ENCODE measurements at places on chromosomes 4 and X.
A peak's percentile ranks its signal among the peaks of the same experiment; 100 is the strongest.

DNA sequence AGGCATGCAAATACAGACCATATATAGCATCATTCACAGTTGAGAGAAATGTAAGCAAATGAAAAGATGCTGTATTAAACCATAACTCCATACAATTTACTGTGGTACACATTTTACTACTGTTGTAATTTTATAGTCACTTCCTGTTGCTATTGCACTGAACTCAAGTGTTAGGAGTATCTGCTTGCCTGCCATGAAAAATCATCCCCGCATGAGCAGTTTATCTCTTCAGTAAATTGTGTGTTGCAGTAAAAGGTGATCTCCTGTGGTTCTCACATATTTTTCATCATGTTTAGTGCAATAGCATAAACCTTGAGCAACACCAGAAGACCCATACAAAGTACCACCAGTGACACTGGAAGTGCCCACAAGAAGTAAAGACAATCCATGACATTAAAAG, 1153.4 kb downstream of the FAT4 start:
- no peak for DNase-seq
- H3K36me3 ChIP-seq, result no peaks in the 10 kb centered on the region
- H3K4me1 ChIP-seq, result no peaks in the 10 kb centered on the region
- no peak overlapping the region for H3K27ac ChIP-seq

DNA sequence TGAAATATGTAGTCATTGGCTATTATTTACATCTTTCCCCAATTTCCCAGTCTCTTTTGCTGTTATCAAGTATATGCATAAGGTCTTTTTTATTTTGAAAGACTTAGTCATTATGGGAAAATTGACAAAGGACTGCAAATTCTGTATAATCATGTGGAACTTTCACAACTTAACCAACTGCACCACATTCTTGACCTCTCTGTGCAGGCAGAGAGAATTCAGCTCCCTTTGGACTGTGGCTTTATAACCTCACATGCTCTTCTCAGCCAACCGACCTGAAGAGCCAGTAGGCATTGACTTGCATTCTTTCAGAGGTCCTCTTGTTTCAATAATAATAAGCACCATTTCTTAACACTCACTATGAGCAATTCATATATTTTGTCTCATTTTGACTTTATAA, 66.9 kb downstream of the ANXA3 start:
- DNase-seq, result peak; percentile 11
- no peaks in the 10 kb centered on the region for H3K27me3 ChIP-seq
- H3K27ac ChIP-seq, result no peak overlapping the region
- H3K36me3 ChIP-seq, result no peaks in the 10 kb centered on the region

- no peaks in the 10 kb centered on the region for H3K4me1 ChIP-seq
- no peak overlapping the region for H3K27ac ChIP-seq
- DNase-seq, result no peak
- H3K4me3 ChIP-seq, result no peak overlapping the region
- no peaks in the 10 kb centered on the region for H3K36me3 ChIP-seq
- H3K27me3 ChIP-seq, result no peaks in the 10 kb centered on the region
These were observed 460.9 kb upstream of the FAT1 start for GRCh38 chr4:187184508-187184907.

DNA sequence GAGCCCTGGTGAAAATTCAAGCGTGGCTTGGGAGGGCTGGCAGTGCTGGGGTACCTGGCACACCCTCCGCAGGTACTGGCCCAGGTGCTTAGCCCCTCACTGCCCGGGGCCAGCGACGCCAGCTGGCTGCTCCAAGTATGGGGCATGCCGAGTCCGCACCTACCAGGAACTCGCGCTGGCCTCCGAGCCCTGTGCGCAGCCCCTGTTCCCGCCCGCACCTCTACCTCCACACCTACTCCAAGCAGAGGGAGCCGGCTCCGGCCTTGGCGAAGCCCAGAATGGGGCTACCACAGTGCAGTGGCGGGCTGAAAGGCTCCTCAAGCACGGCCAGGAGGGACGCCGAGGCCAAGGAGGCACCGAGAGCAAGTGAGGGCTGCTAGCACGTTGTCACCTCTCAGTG, 14.9 kb upstream of the DHX15 start:
- 0 out of 2 replicates have a peak, but pooled peaks cover 4% of the 10 kb centered on the region for H3K27me3 ChIP-seq
- H3K36me3 ChIP-seq, result no peaks in the 10 kb centered on the region
- DNase-seq, result no peak
- H3K4me3 ChIP-seq, result no peak overlapping the region
- no peaks in the 10 kb centered on the region for H3K4me1 ChIP-seq

GRCh38 chr4:31246856-31247255, 526.7 kb downstream of the PCDH7 start:
- no peaks in the 10 kb centered on the region for H3K27me3 ChIP-seq
- no peaks in the 10 kb centered on the region for H3K4me1 ChIP-seq
- no peaks in the 10 kb centered on the region for H3K36me3 ChIP-seq
- H3K27ac ChIP-seq, result no peak overlapping the region

GRCh38 chr4:70426789-70427188, 29.0 kb downstream of the OPRPN start:
- no peak overlapping the region for H3K27ac ChIP-seq
- no peak for DNase-seq
- H3K27me3 ChIP-seq, result no peaks in the 10 kb centered on the region
- no peaks in the 10 kb centered on the region for H3K36me3 ChIP-seq
- H3K4me1 ChIP-seq, result no peaks in the 10 kb centered on the region
- H3K4me3 ChIP-seq, result no peak overlapping the region

- 0 out of 2 replicates have a peak, but pooled peaks cover 12% of the 10 kb centered on the region for H3K27me3 ChIP-seq
- H3K4me1 ChIP-seq, result no peaks in the 10 kb centered on the region
- H3K27ac ChIP-seq, result no peak overlapping the region
- no peak for DNase-seq
These were observed 37.0 kb upstream of the SHISA3 start for GRCh38 chr4:42360256-42360669.

GRCh38 chrX:76453737-76454406, 26.4 kb downstream of the MAGEE1 start:
- no peak overlapping the region for H3K4me3 ChIP-seq
- no peaks in the 10 kb centered on the region for H3K36me3 ChIP-seq
- H3K4me1 ChIP-seq, result no peaks in the 10 kb centered on the region
- DNase-seq, result no peak
- H3K27me3 ChIP-seq, result no peaks in the 10 kb centered on the region

DNA sequence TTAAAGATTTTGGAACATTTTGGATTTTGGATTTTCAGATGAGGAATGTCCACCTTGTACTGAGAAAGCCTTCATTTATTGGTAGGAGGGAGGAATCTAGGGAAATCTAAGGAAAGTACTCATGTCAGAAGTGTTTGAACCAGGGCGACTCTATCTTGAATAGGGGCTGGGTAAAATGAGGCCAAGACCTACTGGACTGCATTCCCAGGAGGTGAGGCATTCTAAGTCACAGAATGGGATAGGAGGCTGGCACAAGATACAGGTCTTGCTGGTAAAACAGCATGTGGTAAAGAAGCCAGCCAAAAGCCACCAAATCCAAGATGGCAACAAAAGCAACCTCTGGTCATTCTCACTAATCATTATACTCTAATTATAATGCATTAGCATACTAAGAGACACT, 118.9 kb downstream of the MXRA5 start:
- no peaks in the 10 kb centered on the region for H3K36me3 ChIP-seq
- H3K27ac ChIP-seq, result no peak overlapping the region
- DNase-seq, result no peak
- peaks cover 22% of the 10 kb centered on the region for H3K4me1 ChIP-seq

DNA sequence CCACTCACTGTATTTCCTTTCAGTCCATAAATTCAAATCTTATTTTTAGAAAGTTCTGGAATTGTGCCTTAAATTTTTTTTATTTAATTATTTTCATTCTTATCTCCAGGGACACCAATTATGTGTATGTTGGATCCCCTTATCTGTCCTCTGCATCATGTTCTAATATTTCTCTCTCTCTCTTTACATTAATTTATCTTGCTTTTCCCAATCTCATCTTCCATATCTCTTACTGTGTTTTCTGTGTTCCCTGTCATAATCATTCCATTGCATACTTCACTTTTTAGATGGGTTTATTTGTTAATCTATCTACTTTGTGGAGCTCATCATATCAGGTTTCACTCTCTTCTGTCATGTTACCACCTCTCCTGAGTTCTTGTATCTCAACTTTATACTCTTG, 37.4 kb downstream of the PPP2R2C start:
- no peak overlapping the region for H3K4me3 ChIP-seq
- no peak overlapping the region for H3K27ac ChIP-seq
- no peaks in the 10 kb centered on the region for H3K4me1 ChIP-seq
- peak; percentile 8 for DNase-seq
